Fibroblast of the aortic adventitia (primary cell): ENCODE measurements at places on chromosomes 6 and 20.
A peak's percentile ranks its signal among the peaks of the same experiment; 100 is the strongest.

DNA sequence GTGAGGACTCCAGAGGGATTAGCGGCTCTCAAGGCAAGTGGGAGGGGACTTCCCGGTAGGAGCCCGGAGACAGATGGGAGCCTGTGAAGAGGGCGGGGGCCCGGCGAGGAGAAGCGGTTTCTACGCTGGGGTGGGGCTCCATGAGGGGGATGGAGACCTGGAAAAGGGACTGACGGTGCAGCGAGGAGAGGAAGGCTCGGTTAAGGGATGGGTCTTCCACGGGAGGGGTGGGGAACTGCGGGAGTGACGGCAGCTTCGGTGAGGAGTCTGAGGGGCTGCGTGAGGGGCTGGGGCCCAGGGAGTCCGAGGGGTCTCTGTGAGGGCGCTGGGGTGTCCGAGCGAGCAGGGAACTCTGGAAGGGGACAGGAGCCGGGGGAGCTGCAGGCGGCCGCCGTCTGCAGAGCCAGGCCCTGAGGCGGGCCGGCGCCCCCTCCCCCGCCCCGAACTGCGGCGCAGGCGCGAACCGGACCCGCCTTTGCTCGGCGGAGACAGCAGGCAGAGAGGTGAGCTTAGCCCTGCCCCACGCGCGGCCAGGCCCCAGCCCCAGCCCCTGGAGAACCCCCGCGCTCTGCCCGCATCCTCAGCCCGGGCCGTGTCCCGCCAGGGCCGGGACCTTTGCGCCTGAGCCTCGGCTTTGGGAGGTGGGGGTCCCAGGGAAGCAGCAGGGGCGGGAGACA lies at the start of gene NRSN2:
TSS of gene NRSN2 (plus strand) at position 472 of the 677 bp plus-strand sequence. CDS start 2,533 bp downstream, outside the sequence.
- peak; percentile 64 for DNase-seq

DNA sequence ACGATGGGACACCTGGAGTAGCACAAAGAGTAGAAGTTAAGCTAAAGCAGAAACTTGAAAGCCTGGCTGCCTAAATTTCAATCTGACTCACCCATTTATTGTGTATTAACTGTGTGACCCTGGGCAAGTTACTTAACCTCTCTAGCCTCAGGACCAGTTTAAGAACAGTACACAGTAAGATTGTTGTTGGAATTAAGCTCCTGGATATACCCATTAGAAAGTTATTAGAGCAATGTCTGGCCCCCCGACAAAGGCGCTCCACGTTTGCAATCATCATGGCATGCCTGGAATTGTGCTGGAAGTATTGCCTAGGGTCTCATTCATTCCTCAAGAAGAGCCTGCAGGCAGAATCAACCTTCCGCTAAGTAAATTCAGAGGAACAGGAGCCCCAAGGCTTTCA lies 1.4 kb downstream of the SDC4 start:
- DNase-seq = no peak

GRCh38 chr20:33881989-33882388 lies 70.8 kb downstream of the CHMP4B start:
- DNase-seq = no peak

DNA sequence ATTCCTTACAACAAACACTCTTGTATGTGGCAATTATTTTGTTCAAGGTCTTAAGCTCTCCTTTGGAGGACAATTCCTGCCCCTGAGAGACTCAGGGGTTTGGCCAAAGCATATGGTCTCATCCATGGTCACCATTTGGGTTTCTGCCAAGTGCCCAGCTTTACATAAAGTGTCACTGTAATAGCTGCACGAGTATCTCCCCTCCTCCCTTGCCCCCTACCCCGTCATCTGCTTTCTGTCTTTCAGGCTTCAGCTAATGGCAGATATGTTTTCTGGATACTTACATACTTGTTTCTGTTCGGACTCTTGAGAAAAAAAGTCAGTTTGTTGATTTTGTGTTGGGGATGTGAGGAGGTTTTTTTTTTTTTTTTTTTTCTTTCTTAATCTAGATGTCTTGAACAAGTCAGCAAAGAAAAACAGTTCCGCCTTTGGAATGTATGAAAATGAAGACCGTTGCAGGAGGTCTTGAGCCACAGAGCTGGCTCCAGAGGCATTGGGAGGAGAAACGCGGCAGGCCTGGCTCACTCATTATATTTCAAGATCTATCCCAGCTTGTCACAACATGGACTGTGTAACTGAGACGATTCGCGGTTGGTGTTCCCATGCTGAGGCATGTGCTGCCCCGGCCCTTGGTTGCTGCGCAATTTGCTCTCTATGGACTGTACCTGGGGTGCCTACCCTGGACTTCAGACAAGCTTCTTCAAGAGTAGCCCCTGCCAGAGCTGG lies 32.6 kb upstream of the STX16 start:
- DNase-seq = peak; percentile 86

DNA sequence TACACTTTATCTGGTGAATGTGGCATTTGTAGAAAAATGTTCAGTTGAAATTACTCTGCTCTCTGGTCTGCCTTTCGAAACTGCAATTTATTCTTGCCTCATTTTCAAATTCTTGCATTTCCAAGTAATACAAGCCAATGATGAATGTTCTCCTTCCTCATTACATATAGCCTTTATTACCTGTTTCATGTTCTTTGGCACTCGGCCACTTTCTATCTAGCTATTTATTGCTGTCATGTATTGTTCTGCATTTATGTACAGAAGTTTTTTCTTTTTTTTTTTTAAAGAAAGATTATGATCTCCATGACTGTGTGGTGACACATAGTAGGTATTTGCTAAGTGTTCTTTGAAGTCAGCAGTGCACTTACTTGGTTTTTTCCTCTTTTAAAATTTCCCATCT lies 261.4 kb downstream of the ZFAND3 start:
- peak; percentile 50 for DNase-seq

DNA sequence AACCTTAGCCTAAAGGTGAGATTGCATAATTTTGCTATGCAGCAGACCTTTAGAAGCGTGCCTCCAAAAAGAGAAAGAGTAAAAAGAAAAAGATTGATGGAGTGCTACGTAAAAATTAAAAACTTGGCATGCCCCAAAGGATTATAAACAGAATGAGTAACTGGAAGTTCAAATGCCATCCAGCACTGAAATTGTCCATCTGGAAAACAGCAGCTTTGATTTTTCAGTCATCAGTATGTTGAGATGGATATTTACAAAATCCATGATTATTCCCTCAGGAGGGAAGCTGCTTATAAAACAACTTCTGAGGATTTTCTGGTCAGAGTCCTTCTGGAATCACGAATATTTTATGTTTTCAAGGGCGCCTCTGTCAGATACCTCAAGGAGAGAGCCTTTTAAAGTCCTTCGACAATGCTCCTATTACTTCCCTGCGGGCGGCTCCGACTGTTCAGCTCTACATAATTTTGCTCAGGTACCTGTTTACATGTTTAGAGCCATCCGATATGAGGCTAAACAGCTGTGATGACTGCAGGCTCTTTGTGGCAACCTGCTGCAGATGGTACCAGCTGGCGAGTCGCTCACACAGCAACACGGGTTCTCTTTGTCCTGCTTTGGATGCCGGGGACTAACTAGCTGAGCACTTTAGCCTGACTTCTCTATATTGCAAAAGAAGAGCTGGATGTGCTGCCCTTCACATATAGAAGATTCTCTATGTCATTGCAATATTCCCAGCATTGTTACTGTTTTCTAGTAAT lies 83.3 kb downstream of the RCAN2 start:
- no peak for DNase-seq

GRCh38 chr6:32255199-32256153 lies 31.6 kb upstream of the NOTCH4 start:
- peak; percentile 94 for DNase-seq

GRCh38 chr20:951384-952169 lies 35.4 kb upstream of the ANGPT4 start:
- no peak for DNase-seq

- DNase-seq = peak; percentile 79
Observed at GRCh38 chr6:17013701-17014100, 88.1 kb upstream of the STMND1 start.

DNA sequence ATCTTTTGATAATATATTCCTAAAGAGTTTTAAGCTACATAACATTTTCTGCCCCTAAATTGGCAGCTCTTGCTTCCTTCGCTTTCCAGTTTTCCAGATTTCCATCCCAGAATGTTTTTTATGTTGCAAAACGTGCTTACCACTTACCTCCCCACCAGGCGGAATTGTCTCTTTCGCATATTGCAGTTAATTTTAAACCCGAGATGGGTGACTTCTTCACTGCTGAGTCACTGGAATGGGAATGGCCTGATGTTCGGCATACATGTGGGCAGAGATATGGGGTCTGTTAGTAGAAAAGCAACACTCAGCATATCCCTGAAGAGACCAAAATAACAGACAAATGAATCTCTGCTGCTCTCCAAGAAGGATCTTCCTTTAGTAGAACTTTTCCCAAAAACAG lies 491.2 kb downstream of the PREX1 start:
- DNase-seq = no peak

GRCh38 chr6:157732007-157732406 lies 91.0 kb upstream of the SNX9 start:
- DNase-seq = no peak

DNA sequence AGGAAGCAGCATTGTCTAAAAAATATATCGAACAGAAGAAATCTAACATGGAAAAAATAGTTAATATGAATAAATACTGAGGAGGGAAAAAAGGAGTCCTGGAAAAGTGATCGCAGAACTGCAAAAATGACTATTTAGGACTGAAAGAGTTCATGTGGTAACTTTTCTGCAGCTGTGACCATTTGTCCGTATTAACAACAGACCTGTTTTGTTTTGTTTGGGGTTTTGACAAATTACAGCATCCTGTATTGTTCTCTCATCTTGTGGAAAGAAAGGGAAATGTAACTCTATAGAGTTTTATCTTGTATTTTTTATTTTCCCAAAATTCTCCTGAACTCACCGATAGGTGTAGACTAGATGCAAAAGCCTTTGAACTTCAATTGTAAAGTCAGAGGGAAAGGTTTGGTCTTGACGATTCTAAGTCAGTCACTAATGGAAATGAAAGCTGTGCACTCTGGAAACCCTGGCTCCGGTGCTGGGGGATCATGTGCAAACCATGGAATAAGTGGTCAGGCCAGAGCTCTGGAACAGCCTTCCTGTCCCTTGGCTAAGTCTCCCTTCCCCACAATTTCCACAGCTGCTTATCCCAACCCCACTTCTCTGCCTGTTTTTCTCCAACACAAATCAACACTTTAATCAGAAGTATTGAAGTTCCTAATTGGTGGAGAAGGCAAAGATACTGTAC lies 51.2 kb upstream of the MARCKS start:
- DNase-seq = no peak

DNA sequence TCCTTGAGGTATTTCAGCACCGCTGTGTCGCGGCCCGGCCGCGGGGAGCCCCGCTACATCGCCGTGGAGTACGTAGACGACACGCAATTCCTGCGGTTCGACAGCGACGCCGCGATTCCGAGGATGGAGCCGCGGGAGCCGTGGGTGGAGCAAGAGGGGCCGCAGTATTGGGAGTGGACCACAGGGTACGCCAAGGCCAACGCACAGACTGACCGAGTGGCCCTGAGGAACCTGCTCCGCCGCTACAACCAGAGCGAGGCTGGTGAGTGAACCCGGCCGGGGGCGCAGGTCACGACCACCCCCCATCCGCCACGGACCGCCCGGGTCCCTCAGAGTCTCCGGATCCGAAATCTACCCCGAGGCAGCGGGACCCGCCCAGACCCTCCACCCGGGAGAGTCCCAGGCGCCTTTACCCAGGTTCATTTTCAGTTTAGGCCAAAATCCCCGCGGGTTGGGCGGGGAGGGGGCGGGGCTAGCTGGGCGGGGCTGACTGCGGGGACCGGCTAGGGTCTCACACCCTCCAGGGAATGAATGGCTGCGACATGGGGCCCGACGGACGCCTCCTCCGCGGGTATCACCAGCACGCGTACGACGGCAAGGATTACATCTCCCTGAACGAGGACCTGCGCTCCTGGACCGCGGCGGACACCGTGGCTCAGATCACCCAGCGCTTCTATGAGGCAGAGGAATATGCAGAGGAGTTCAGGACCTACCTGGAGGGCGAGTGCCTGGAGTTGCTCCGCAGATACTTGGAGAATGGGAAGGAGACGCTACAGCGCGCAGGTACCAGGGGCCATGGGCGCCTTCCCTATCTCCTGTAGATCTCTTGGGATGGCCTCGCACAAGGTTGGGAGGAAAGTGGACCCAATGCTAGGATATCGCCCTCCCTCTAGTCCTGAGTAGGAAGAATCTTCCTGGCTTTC lies 693 bp downstream of the HLA-F start:
- no peak for DNase-seq

DNA sequence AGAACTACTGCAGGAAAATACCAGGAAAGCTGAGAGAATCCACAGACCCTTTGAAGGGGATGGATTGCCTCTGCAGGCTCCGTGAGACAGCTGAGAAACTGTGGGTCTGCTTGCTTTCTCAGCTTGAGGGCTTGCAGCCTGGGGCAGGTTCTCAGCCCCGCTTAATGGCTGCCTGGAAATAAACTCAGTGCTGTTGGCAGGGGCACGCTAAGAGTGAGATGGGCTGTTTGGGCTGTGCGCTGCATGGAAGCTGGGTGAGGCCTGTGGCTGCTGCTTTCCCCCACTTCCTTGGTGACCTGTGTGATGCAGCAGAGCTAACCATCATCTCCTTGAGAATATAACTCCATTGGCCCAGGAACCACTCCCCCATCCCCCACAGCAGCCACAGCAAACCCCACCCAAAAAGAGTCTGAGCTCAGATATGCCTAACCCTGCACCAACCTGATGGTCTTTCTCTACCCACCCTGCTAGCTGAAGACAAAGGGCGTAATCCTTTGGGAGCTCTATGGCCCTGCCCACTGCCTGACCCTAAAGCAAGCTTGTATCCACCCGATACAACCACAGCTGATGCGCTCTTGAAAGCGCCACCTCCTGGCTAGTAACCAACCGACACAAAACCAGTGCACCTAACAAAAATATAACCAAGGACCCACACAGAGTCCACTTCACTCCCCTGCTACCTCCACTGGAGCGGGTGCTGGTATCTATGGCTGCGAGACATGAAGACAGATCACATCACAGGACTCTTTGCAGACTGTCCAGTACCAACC lies 800.6 kb upstream of the MAP3K7 start:
- DNase-seq = no peak

DNA sequence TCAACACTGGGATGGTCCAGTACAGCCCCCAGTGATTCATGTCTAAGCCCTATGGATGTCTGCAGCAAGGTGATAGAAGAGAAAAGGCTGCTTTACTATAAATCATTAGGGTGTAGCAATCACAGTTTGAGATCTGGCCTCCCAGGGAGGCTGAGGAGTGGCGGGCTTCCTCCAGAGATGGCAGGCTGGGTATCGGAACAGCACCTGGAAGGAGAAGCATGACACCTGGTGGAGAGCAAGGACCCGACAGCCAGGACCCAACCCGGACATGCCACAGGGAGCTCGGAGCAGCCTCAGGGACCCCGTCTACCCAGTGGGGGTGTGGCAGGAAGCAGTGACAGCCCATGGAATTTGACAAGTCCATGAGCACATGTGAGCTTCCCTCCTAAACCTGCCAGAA lies 114.8 kb upstream of the CD93 start:
- no peak for DNase-seq

GRCh38 chr6:118288355-118289124 lies 259.6 kb upstream of the PLN start:
- peak; percentile 15 for DNase-seq
